CD4-positive, alpha-beta T cell (primary cell): ENCODE measurements at places on chromosomes 13 and 19.

GRCh38 chr13:79417741-79418140, 11.7 kb upstream of the RBM26 start:
- DNase-seq: no peak

DNA sequence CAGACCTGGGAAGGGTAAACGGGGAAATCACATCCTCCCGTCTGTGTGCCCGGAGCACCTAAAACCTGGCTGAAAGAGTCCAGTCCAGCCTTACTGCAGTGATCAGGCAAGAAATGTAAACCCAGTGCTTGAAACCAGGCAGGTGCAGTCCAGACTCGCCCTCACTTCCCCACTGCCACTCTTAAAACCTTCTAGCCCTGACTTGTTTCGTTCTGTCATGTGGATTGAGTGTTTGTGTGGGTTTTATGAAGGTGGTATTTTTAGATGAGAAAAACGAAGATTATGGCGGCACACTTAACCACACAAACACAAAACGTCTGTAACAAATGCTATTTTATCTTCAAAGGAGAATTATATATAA, 839 bp upstream of the CKAP2 start:
- peak; percentile 59 for DNase-seq

- DNase-seq: no peak
These were observed 6.0 kb upstream of the ZNF614 start for GRCh38 chr19:52034051-52034728.

GRCh38 chr19:17807731-17808316, 12.9 kb downstream of the B3GNT3 start:
- DNase-seq: no peak

- no peak for DNase-seq
These were observed 6.4 kb downstream of the RPL21 start for GRCh38 chr13:27257648-27258253.

GRCh38 chr13:113865427-113865826, 1.6 kb upstream of the GAS6 start:
- DNase-seq: no peak

DNA sequence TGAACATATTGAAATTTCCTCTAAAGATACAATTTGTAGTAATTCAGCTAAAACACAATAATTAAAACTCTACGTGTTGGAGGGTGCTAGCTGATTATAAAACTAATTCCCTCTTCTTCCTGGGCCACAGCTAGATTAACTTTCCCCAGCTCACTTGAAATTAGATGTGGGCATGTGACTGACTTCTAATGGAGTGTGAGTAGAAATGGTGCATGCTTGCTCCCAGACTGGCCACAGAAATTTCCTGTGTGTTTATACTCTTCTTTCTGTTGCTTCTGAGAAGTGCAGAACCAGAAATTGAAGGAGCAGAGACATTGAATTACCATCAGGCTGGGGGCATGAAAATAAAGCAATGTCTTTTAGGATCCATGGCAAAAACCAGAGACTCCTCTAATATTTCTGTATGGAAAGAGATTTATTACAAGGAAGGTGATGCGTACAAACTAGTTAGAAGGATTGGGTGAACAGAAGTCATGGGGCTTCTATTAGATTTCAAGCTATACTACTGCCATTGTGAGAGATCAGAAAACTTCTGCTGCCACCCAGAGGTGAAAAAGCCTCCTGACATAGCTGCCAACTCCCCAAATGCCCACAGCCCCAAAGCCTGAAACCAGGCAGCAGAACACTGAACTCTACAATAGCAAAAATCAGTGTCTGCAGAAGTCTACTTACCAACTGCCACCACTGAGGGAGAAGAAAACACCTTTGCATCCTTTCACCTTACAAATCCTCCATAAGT, 379.2 kb upstream of the MIR17HG start:
- no peak for DNase-seq

- no peak for DNase-seq
These were observed 31.5 kb downstream of the KLF12 start for GRCh38 chr13:74102691-74103090.

- no peak for DNase-seq
These were observed 94.6 kb downstream of the LRCH1 start for GRCh38 chr13:46647512-46648065.
